Prostate gland (tissue), 2 donors: ENCODE measurements at places on chromosomes 3 and 15. TPM values are rescaled to one million over a fixed set of nuclear protein-coding genes. Genes with fewer than 3 reads are reported as not detected.

DNA sequence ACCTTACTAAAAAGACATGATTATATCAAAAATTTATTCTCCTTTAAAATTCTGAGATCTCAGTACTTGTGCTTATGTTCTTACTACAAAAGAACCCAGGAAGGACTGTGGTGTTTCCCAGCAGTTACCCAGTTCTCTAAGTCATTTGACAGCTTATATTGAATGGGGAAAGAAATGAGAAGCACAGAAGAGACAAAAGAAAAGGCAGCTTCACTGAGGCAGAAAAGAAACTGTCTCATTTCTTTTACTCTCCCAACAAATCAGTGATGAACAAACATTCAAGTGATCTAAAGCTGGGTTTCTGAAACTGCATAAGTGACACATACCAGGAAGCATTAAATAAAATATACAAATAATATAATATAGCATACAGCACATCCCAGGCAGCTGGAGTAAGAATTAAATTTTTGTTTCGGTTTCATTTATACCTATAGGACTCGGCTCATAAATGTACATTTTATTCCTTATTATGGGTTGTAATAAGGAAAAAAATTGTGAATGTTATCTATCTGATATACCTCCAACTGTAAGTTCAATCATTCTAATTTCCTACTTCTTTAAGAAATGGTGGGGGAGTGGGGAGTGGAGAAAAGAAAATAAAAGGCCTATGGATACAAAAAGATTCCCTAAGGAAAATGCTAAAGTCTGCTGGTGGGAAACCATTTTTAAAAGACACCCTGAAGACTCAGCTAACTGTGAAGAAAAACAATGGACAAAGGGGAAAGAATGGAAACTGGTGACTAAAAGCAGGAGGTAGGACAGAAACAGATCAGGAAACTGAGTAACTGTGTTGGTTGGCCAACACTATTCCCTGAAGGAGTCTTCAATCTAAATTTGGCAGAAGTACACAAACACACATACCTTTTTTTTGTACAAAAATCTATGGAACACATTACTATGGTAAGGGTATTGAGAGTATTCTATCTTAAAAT lies 156.8 kb downstream of the TBC1D5 start:
- no peaks in the 10 kb centered on the region for H3K27me3 ChIP-seq
- H3K36me3 ChIP-seq: no peaks in the 10 kb centered on the region
- H3K27ac ChIP-seq: no peak overlapping the region
- H3K4me3 ChIP-seq: no peak overlapping the region
- H3K4me1 ChIP-seq: no peaks in the 10 kb centered on the region
- DNase-seq: no peak

DNA sequence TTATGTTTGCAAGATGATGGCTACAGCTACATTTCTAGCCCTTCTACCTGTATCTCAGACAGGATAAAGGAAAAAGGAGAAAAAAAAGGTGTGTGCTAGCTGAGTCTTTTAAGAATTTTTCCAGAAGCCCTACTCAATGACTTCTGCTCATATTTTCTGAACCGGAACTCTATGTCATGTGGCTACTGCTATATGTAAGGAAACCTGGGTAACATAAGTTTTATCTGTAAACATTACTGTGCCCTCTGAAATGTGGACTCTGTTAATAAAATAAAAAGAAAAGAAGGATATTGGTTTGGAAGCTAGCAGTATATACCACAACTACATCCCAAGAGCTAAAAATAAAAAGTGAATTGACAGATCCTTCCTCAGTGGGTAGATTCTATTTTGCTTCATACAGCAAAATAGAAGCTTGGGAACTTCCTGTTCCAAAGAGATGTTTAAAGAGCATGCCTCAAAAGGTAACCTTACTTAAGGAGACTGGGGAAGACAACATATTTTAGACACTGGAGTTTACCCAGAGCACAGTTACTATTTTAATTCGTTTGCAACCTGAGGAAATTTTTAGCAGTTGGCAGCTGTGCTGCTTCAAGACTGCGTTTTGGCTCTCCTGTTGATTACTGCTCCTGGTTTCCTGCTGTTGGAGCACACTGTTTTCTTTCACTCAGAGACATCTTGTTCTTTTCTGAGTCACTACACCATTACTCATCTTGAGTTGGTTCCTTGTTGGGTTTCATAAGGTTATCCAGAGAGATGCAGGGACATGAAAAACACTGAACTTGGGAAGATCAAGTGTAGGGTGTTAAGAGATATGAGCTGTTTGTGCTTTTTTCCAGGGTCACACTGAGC lies 280.7 kb downstream of the NFKBIZ start:
- DNase-seq: peak; percentile 10
- H3K27ac ChIP-seq: peak overlapping the region; percentile 54
- H3K36me3 ChIP-seq: no peaks in the 10 kb centered on the region
- H3K4me1 ChIP-seq: no peaks in the 10 kb centered on the region
- H3K27me3 ChIP-seq: no peaks in the 10 kb centered on the region

DNA sequence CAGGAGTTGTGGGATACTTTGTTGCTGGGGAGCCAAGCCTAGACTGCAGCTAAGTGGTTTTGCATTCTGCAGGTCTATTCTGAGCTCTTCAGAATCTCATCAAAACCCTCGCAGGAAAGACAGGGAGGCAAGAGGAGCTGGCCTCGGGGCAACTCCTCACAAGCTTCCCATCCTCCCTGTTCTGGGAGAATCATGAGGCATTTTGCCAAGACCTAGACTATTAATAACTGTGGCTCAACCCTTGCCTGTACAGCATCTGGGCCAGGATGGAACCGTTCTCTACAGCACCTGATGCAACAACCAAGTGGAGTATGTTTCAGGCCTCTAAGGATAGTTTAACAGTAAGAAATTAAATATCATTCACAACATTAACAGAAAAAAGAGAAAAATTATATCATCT lies 20.2 kb upstream of the SLC6A20 start:
- no peaks in the 10 kb centered on the region for H3K36me3 ChIP-seq
- DNase-seq: no peak
- H3K4me3 ChIP-seq: no peak overlapping the region
- H3K27me3 ChIP-seq: no peaks in the 10 kb centered on the region
- no peak overlapping the region for H3K27ac ChIP-seq
- H3K4me1 ChIP-seq: no peaks in the 10 kb centered on the region

Gene CD200
- total RNA-seq: 6.3 TPM
